ENCODE measurements at places on chromosomes 3 and 15.

DNA sequence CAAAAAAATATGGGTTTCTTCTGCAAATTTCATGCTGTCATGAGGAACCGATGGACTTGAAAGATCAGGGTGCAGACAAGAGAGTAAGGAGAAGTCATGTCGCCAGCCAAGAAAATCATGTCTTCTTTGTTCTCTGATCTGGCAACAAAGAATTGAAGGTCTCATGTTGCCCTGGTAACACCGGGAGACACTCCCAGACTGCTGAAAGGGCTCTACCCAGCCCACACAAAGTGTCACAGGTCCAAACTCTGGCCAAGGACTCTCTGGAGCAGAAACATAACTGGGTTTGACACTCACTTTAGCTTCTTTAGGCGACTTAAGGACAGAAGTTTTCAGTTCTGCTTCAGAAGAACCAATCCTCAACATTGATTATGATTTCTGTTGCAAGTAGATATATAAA is 42.9 kb downstream of the SIDT1 start:
- no peak for DNase-seq

DNA sequence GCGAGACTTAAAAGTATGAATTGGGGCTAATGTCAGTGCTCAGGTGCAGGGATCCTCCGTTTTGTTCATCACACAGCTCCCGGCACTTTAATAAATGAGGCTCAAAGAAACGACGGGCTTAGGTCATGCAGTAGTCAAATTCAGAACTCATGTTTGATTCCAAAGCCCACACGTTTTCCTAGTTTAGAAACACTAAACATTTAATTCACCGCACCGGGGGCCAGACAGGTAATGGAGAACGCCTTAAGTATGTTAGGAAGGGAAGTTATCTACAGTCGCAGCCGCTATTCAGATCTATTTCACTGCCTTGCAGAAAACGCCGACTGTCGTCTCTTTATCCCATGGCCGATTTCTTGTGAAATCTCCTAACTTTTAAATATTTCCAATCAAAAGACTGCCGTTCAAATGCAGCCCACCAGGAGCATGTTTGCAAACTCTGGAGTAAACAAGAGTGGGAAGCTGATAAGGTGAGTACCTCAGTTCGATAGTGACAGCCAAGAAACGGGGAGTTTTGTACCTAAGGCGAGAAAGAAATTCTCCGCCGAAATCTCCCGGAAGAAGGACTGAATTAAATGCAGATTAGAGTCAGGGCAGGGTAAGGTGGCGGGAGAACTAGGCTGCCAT is 569 bp downstream of the HIGD2B start:
- no peak for DNase-seq

GRCh38 chr15:34341381-34342212 is 1.3 kb downstream of the NOP10 start:
- DNase-seq: no peak

GRCh38 chr15:65525622-65526021 is 4.6 kb upstream of the HACD3 start:
- DNase-seq: no peak

DNA sequence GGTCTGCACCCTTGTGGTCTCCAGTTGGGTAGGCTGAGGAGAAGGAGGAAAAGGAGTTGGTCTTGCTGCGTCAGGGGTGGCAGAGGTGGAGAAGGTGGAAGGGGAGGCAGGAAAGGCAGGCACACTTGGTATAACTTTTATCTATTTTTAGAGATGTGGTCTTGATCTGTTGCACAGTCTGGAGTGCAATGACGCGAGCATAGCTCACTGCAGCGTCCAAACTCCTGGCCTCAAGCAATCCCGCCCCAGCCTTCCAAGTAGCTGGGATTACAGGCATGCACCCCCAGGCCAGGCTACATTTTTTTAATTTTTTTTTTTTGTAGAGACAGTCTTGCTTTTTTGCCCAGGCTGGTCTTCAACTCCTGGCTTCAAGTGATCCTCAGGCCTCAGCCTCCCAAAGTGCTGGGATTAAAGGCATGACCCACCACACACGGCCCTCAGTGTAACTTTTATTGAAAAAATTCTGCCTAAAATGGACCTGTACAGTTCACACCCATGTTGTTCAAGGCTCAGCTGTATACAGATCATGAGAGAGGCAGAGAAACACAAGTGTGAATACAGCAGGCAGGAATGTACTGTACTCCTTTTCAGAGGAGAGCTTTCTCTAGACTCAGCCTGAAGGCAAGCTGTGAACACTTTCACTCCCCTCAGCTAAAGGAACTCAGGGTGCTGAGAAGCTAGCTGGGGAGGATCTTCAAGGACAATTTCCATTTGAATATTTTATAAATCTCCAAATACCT is 2.1 kb upstream of the RHOV start:
- no peak for DNase-seq

DNA sequence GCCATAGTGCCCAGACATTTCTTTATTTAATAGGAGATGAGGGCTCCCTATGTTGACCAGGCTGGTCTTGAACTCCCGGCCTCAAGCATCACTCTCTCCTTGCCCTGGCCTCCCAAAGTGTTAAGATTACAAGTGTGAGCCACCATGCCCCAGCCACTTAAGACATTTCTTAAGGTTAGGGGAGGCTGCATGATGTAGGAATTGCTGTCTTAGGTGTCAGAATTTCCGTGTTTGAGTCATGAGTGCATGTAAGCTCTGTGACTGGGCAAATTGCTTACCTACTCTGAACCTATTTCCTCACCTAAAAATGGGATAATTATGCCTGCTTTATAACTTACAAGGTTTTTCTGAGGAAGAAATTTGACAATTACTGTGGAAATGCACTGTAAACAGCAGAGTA is 34.2 kb upstream of the SIAH2 start:
- DNase-seq: no peak

- no peak for DNase-seq
These were observed 126.7 kb downstream of the TUSC7 start for GRCh38 chr3:116836286-116836685.
